Natural killer cell (primary cell): ENCODE measurements at places on chromosomes 1 and 21. TPM values are rescaled to one million over a fixed set of nuclear protein-coding genes. Genes with fewer than 3 reads are reported as not detected.
A peak's percentile ranks its signal among the peaks of the same experiment; 100 is the strongest.

DNA sequence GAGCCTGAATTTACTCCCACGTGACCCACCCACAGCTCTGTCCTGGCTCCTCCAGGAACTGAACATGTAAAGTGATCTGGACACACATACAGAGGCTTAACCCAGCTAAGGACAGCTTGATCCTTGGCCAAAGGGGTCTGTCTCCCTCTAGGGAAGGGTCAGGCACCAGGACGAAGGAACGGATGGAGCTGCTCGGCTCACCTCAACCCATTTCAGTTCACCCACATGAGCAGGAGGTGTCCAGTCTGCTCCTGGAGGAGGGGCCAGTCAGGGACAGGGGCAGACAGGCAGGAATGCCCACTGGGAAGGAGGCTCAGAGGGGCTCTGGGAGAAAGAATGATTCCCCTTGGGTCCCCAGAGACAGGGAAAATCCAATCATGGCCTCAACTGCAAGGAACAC is 567.2 kb downstream of the PTPRU start:
- no peak for DNase-seq

GRCh38 chr21:46081862-46082712 is 15.8 kb upstream of the COL6A2 start:
- no peak for DNase-seq

GRCh38 chr1:161085165-161085564 is 4.2 kb downstream of the NECTIN4 start:
- no peak for DNase-seq

GRCh38 chr1:25869909-25870606 is 5.5 kb downstream of the PAQR7 start:
- no peak for DNase-seq

GRCh38 chr21:14120091-14120734 is 90.5 kb downstream of the LIPI start:
- DNase-seq: peak; percentile 21

- DNase-seq: no peak
Measured at GRCh38 chr1:56933161-56933560, 32.7 kb downstream of the C8B start.

DNA sequence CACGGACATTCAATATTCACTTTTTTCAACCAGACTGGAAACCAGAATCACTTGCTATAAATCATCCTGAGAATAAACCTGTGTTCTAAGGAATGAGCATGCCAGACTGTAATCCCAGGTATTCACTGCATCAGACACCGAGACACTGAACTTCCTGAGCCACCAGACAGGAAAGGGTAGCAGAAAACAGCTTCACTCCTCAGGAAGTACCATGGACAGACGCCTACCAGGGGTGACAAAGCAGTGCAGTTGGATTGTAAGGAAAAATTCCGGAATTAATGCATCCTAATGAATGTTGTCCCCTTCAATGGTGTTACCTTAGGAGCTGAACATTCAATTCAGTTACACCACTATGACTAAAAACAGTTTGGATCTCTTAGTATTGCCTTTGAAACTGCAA is 156.1 kb downstream of the PIGK start:
- no peak for DNase-seq

- DNase-seq: no peak
Measured at GRCh38 chr1:234272656-234273312, 100.5 kb upstream of the COA6 start.

- no peak for DNase-seq
Measured at GRCh38 chr1:164953098-164953497, 394.1 kb downstream of the PBX1 start.

GRCh38 chr1:22362626-22363402 is 88.8 kb upstream of the ZBTB40 start:
- DNase-seq: no peak

DNA sequence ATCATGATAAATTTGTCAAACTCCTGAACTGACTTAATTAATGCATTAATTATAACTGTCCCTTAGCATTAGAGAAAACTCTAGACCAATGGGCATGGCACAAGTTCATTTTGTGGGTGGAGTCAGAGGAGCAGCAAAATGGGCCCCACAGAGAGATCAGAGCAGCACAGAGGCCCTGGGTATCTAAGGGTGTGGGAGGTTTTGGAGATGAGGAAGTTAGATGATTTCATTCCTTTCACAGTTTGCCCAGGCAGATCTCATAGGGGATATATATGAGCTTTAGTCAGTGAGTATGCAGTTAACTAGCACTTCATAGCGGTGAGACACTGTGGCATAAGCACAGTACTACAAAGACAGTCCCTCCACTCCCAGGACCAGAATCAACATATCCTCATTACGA is 117.3 kb downstream of the MAB21L3 start:
- DNase-seq: no peak

DNA sequence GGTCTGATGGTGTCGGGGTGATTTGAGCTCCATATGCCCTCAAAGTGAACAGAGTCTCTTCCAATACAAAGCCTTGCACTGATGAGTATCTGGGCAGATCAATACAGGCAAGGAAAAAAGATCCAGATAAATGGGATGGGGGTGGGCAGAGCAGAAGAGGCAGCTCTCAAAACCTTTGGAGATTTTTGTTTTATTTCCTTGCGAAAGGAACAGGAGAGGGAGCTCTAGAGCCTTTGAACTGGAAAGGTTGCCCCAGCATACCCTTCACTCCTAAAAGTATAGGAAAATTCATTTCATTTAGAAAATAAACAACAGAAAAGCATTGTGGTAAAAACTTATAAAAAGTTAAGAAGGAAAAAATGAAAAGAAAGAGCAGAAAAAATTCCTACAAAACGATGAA is 31.4 kb upstream of the OLIG2 start:
- no peak for DNase-seq

GRCh38 chr1:94398356-94398755 is 19.8 kb upstream of the ABCD3 start:
- no peak for DNase-seq

GRCh38 chr1:200971955-200972711 is 51.4 kb downstream of the KIF21B start:
- peak; percentile 75 for DNase-seq

GRCh38 chr1:82225421-82226185 is 424.9 kb downstream of the ADGRL2 start:
- no peak for DNase-seq

DNA sequence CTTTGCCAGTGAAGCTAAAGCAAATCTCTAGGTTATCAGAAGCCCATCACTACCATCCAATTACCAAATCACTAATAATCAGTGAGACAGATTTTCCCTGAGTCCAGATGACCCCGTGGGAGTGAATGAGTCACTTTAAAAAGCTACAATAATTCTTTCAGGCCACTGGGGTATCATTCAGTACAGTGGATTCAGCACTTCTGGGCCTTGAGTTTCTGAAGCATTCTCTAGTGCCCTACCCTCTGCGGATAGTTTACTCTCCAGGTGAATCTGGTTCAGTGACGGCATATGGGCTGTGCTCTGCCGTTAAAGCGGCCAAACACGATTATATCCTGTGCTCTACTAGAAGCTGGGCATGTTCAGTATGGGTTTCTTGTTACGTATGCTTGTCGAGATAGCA is 26.1 kb downstream of the NR5A2 start:
- DNase-seq: no peak

DNA sequence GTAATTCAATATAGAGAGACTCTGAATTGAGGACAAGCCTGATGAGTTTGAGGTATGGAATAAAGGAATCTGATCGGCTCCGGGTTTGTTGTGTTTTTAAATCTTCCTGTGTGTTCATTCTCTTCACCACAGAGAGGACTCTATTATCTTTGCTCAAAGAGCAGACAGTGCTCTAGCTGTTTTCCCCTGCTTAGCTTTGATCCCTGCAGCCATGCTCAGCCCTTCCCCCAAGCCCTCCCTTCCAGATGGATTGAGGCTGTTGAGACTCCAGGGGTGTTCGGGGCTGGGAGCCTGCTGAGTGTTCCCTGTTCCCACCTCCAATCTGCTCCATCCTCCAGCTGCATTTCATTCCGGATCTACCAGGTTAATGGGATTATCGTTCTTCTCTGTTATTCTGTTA is 74.2 kb upstream of the CXADR start:
- no peak for DNase-seq

DNA sequence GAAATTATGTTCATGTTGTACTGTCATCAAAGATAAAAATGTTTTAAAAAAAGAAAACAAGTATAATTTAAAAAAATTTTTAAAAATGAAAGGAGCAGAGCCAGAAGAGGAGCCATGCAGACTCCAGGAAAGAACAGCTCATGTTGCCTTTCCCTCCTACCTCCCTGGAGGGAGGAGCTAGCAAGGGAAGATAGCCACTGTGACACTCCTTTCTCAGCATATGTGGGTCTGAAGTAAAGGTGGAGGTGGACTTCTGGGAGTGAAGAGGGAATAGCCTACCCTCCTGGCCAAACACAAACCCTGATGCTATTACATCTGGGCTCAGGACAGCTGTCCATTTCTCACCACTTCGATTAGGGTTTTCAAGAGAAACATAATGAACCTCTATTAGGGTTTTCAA is 54.2 kb downstream of the SLC2A1 start:
- DNase-seq: no peak

- DNase-seq: no peak
Measured at GRCh38 chr1:184577319-184577718, 177.3 kb downstream of the EDEM3 start.

GRCh38 chr1:230506451-230506850 is 80.3 kb upstream of the PGBD5 start:
- no peak for DNase-seq

- DNase-seq: peak; percentile 68
Measured at GRCh38 chr1:33349081-33349759, 28.3 kb upstream of the A3GALT2 start.

GRCh38 chr21:45302082-45303061 is 14.7 kb upstream of the POFUT2 start:
- peak; percentile 31 for DNase-seq

GRCh38 chr21:42218836-42219605 is at the start of gene ABCG1:
ABCG1 (plus strand) TSS chr21:42219140; CDS start chr21:42219263, 123 bp downstream.
- peak; percentile 73 for DNase-seq

DNA sequence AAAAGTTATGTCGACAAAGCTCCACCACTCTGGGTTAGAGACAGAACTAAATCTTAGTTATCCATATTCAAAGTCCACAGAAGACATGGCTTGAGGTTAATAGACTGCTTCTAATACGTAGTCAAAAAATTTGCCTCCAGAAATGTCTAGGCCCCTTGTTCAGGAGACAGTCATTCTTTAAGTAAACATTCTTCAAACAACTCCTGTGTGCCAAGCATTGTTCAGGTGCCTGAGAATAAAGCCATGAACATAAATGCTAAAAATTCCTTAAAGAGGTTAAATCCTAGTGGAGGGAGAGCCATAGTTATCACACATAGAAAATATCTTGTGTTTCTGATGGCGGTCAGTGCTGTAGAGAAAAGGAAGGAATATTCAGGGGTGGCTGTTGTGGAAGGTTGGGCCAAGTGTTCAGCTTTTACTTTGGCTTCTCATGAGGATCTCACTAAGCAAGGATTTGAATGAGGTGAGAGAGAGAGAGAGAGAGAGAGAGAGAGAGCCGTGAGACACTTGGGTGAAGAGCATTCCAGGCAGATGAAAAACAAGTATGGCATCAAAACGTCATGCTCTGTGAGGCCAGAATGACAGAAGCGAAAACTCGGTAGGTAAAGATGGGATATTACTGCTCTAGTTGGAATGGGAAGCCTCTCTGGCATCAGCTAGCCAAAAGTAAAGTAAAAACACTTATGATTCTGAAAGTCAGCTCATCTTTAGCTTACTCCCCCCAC is 187.1 kb downstream of the GREM2 start:
- no peak for DNase-seq

- DNase-seq: peak; percentile 13
Measured at GRCh38 chr1:228149406-228150119, at the start of gene GJC2. GJC2 (plus strand) TSS chr1:228149930; CDS start chr1:228157759, 7,829 bp downstream.

- DNase-seq: no peak
Measured at GRCh38 chr1:10969971-10970332, 42.5 kb upstream of the TARDBP start.

GRCh38 chr1:33039840-33040239 is 3.2 kb upstream of the AK2 start:
- DNase-seq: no peak

- DNase-seq: no peak
Measured at GRCh38 chr1:206666954-206667665, 17.6 kb upstream of the MAPKAPK2 start.

DNA sequence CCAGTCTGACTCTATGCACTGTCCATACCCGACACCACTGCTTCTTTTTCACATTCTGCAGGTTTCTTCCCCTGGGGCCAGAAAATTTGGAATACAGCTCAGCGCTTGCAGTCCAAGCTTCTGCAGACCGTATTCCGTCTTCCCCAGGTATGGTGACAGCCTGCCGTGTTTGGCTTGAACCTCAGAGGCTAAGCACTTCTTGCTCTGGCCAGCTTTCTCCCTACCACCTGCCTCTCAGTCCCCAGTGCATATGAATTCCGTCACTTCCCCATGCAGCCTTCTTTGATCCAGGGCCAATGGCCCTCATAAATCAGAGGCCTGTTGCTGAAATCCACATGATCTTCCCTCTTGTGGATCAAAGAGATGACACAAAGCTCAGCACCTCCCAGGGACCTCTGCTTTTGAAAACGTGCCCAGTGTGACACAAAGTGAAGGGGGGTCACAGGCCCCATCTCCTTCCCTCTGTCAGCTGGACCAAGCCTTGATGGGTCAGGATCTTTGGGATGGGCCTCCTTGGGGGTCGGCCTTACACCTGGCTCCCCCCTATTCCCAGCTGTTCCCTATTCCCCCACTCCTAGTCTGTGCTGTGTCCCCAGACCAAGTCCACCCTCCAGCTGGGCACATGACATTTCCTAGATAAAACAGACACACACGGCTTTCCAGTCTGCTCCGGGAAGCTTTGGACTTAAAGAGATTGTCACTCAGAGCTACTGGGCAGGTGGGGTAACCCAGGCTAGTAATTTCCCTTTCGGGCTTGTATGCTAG is 66.6 kb downstream of the HMGB4 start:
- no peak for DNase-seq

GRCh38 chr1:198290089-198290683 is 133.4 kb downstream of the NEK7 start:
- no peak for DNase-seq

The PWP2 gene
- 28.5 TPM for total RNA-seq

The TRIM45 gene
- total RNA-seq: 0.77 TPM

The NEXN gene
- 1.1 TPM for total RNA-seq

The KMO gene
- total RNA-seq: 1.1 TPM

The RYR2 gene
- total RNA-seq: 0.13 TPM

The CLDN14 gene
- not detected for total RNA-seq

The C1orf210 gene
- not detected for total RNA-seq

The SPATA21 gene
- total RNA-seq: 0.35 TPM

The C8A gene
- not detected for total RNA-seq

The GSTM4 gene
- 47.1 TPM for total RNA-seq

The ZNF648 gene
- total RNA-seq: not detected

The DISP1 gene
- 3.7 TPM for total RNA-seq

The PHGDH gene
- 6.6 TPM for total RNA-seq

The VANGL2 gene
- 0.08 TPM for total RNA-seq

The SPATA45 gene
- total RNA-seq: 0.80 TPM

The FAM43B gene
- total RNA-seq: not detected

The MFSD2A gene
- 4.4 TPM for total RNA-seq
